ENCODE measurements at places on chromosomes 6 and 20.

DNA sequence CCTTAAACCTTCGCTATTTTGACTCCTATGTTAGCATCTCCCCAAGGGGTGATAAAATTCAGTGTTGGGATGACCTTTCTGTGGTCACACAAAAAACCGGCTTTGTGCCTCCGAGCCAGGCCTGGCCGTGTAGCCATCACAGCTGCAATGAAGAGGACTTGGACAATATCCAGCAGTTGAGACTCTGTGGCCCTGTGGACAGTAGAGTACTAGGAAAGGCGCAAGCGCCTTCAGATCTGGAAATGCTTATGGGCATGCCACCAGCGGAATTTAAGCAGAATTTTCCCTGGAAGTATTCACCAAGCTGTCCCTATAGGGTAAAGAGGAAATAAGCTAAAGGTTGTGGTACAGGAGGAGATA is 63.3 kb upstream of the SLC2A12 start:
- no peak for ATAC-seq

GRCh38 chr20:52924411-52925271 is 47.5 kb upstream of the TSHZ2 start:
- ATAC-seq: no peak

DNA sequence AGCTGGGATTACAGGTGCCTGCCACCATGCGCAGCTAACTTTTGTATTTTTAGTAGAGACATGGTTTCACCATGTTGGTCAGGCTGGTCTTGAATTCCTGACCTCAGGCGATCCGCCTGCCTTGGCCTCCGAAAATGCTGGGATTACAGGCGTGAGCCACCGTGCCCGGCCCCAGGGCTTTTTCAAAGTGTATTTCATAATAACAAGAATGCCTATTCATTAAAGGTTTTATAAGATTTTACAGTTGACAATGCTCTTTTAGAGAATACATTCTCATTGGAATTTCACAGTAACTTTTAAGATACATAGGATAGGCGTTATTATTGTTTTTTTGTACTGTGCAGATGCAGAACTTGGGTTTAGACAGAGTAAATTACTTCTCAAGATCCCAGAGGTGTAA is 52.6 kb upstream of the PTPRK start:
- no peak for ATAC-seq

DNA sequence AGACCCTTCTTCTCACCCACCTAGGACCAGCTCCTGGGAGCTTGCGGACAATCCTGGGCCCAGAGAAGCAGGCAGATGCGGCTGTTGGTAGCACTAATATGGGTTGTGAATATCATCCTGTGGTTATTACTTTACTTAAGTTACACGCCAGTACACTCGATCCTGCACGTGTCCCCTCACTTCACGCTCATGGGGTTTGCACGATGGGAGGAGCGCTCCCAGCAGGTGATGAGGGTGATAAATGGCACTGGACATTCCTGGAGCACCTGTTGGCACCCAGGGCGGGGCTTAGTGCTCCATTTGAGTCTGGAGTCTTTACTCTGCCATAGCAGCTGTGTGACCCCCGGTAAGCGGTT is 335.1 kb downstream of the PREX1 start:
- no peak for ATAC-seq

GRCh38 chr20:32037929-32038328 is 14.1 kb upstream of the HCK start:
- ATAC-seq: no peak

GRCh38 chr6:72977114-72977513 is 248.2 kb downstream of the KHDC1L start:
- ATAC-seq: peak; percentile 88

DNA sequence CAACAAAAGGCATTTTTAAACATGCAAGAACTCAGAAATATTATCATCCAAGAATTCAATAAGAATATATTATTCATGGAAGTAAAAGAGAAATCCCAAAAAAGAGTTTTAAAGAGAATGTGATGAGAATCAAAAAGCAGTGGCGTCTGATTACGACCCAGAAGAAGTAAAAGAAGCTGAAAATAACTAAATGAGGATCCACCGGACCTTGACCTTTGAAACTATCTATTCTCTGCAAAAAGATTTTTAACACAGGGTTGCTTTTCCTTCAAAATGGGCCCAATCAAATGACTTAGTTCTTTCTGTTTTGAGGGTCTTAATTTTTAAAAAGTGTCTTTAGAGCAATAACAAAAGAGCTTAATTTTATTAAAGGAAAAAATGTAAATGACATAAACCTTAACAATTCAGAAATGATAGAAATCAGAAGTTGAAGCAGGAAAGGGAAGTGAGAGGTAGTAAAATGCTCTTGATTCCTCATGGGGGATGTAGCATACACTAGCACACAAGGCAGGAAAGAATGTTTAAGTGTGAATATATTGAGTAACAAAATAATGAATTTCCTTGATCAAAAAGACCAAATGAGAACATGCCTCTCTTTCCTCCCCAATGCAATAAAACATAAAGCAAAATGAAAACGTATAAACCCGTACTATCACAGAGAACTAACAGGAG is 223.1 kb upstream of the PRDM1 start:
- no peak for ATAC-seq

DNA sequence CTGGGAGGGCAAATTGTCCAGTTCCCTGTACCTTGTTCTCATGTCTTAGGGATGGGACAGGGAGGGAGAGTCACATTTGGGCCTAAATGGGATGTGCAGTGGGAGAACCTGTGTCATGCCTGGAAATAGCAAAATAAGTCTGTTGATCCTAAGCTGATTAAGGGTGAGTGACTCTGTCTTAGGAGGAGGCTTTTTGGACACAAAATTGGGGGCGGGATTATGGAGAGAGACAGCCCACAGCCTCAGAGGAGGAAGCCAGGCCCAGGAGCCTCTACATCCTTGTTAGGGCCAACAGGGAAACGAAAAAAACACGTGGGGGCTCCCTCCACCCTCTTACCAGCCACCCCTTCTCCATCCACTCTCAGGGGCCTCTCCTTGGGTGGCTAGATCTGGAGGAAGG is 2.2 kb downstream of the KCNB1 start:
- no peak for ATAC-seq
